Diencephalon (tissue), 1 donor: ENCODE measurements at places on chromosomes 7 and 10. TPM values are rescaled to one million over a fixed set of nuclear protein-coding genes. Genes with fewer than 3 reads are reported as not detected.

Gene SLC35G1
- 8.5 TPM for total RNA-seq

Gene PTF1A
- total RNA-seq: not detected

Gene CYP3A7
- not detected for total RNA-seq

Gene CCDC172
- total RNA-seq: not detected

Gene HOXA10
- not detected for total RNA-seq

Gene TSPAN33
- 14.5 TPM for total RNA-seq

Gene PLAC9
- total RNA-seq: 1.4 TPM

Gene ACHE
- total RNA-seq: 73.4 TPM

Gene GTF2IRD1
- total RNA-seq: 17.5 TPM

Gene JAKMIP3
- 7.6 TPM for total RNA-seq

Gene HYAL4
- total RNA-seq: not detected

Gene SGCE
- 98.3 TPM for total RNA-seq

Gene BHLHA15
- 9.5 TPM for total RNA-seq

Gene IDI2
- not detected for total RNA-seq

Gene TSPAN12
- 16.8 TPM for total RNA-seq

Gene SFTPA2
- not detected for total RNA-seq
